NCI-H446 treated with DMSO at 0.1 percent for 48 hours (cell line): ENCODE measurements at places on chromosomes 6 and 20.

- DNase-seq, result no peak
These were observed 52.4 kb downstream of the DOP1A start for GRCh38 chr6:83119742-83120300.

DNA sequence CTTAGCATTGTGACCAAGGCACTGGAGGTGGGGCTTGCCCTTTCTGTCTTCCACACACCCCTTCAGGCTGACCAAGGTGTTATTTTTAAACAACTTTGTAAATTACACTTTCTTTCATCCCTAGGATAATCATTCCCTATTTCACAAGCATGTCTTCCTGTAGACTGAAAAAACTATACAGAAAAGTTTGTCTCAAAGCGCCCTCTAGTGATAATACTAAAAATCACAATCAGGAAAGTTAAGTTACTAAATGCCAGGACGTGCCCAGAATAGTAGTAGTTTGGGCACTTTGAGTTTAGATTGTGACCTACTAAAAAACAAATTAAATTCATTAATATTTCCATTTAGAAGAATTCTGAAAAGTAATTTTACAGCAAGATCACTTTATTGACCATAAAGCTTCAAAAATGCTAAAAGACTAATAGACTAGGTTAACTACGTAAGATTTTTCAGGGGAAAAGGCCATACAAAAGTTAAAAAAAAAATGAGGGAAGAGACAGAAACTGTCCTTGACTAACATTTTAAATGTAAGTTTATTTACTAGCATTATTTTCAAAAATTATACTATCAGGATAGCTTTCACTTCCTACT is 123.3 kb upstream of the DUSP22 start:
- peak; percentile 16 for DNase-seq

DNA sequence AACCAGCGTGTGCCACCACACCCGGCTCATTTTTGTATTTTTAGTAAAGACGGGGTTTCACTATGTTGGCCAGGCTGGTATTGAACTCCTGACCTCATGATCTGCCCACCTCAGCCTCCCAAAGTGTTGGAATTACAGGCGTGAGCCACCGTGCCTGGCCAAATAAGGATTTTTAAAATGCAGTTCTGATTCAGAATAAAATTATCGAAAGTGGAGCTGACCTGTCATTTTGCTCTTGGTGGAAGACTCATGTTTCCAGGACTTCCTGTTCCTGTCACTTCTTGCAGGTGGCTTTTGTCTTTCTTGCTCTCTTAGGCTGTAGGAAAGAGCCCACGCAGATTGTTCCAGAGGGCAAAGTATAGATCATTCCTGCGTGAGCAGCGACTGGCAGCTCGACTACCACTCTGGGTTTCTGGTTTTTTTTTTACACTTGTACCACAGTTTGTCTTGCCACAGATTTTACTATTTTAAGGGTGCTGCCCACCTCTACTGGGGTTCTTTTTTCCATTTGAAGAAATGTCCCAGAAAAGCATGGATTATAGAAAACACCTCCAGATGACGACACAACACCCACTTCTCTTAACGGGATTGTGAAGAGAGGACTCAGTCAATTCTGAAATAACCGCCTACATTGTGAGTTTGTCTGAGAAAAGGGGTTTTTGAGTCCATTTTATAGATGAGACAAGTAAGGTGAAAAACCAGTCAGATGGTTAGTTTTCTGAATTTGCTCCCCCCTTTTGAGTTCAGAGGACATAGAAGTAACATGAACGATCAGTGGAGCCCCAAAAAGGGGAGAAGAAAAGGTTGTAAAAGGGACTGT is 7.5 kb downstream of the JARID2 start:
- DNase-seq, result no peak

DNA sequence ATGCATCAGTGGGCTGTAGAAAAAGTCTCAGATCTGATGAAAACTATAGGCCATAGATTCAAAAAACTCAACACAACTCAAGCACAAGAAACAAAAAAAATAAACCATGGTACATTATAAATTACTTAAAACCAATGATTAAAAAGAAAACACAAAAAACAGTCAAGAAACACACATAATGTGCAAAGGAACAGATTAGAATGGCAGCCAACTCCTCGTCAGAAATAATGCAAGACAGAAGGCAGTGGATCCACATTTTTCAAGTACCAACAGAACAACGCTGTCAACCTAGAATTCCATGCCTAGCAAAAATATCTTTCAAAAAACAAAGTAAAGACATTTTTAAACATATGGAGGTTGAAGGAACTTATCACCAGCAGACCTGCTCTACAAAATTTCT is 69.7 kb downstream of the PSMB1 start:
- no peak for DNase-seq

DNA sequence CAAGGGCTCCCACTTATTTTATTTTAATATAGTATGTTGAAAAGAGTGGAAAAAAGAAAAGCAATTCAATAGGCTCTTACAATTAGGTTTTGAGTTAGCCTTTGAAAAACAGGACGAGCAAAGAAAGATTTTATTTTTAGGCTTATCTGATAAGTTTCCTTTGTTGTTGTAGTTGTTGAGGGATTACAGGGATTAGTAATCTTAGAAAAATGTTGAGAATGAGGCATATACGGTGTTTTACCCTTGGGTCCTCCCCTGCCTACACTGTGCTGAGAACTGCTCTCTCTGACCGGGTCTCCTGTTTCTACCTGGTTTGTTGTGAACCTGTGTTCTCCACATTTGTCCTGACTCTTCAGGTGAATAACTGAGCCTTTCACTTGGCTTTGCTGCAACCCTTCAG is 16.7 kb downstream of the TRAPPC3L start:
- no peak for DNase-seq

GRCh38 chr20:44411020-44411756 is 55.7 kb downstream of the HNF4A start:
- DNase-seq, result no peak
